Retinal pigment epithelial cell (primary cell): ENCODE measurements at places on chromosomes 13 and 19.

- DNase-seq = no peak
These were observed 792.9 kb downstream of the LIG4 start for GRCh38 chr13:107422421-107422820.

- DNase-seq = no peak
These were observed 5.4 kb upstream of the ICAM3 start for GRCh38 chr19:10344780-10345179.

GRCh38 chr13:97324115-97324514 is 102.0 kb downstream of the MBNL2 start:
- DNase-seq = no peak

DNA sequence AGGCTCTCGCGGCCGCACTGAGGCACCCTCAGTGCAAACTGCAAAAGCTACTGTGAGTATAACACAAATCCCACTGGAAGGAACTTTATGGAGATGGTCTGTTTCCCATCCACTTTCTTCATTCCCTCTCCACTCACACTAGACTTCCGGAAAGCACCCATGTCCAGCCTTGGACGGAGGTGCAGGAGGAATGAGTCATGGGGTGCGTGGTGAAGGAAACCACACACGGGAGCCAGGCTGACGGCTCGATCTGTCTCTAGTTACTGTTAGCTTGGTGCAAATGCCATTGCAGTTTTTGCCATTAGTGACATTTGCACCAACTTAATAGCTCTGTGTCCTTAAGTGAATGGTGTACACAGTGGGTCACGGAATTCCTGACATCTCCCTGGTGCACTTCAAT is 14.6 kb downstream of the NLRP8 start:
- no peak for DNase-seq

GRCh38 chr19:38336638-38337359 is 1.2 kb downstream of the CATSPERG start:
- peak; percentile 84 for DNase-seq

DNA sequence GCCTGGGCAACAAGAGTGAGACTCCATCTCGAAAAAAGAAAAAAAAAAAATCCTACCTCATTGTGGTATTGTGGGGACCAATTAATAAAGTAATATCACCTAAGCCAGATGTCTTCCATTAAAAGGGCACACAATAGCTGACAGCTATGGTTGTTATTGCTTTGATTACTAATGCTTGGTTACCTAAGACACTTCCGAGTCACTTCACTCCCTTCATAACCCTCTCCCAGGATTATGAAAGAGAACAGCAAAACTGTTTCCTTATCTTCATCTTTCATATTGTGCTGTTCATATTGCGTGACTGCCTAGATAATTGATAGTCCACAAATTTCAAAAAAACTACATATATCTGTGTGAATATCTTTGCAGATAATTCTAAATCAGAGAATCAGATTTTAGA is 10.3 kb upstream of the HSPH1 start:
- no peak for DNase-seq

DNA sequence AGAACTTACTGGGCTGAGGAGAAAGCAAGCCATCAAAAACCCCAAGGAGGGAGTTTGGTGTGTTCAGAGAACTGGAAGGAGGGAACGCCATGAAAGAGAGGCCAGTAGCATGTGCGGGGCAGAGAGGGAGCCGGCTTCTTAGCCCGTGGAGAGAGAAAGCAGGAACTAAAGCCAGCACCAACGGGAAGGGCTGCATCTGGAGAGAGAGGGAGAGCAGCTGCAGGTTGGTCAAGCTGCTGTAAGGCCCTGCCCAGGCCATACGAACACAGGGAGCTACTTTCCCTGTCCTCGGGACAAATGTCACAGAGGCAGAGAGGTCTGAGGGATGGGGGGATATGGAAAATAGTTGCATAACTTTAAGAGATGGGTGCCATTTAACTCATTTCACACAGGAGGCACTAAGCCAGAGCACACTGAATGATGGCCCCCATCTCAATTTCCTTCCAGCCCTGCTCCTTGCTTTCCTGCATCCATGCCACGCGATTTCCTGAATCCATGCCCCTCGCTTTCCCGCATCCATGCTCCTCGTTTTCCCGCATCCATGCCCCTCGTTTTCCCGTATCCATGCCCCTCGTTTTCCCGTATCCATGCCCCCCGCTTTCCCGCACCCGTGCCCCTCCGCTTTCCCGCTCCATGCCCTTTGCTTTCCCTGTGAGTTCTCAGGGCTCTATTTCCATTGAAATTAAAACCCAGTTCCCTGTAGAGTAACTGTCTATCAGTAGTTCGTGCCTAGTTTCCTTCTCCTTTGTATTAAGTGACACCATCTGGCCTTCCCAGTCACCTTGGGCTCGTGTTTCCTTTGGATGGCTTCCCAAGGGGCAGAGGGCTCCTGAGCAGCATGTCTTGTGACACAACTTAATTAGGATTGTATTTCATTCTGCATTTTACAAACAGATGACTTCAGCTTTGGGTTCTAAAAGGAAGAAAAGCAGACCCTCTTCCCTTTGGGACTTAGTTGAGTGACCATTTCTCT is 31.5 kb upstream of the TPT1 start:
- no peak for DNase-seq

DNA sequence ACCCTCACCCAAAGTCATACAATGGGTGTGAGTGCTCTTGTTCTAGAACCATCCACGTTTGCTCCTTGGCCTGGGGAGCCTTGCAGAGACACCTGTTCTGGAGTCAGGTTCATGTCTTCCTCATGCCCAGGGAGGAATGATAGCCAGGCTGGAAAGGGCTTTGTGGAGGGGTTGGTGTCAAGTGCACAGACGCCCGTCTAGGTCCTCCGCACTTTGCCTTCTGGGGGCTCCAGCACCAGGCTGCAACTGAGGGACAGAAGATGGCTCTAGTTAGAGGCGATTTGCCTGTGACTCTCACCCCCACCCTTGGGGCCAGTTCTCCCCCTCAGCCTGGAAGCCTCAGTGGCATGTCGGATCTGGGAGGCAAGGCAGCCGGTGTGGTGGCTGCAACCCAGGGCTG is 47.2 kb upstream of the ZNF536 start:
- no peak for DNase-seq

DNA sequence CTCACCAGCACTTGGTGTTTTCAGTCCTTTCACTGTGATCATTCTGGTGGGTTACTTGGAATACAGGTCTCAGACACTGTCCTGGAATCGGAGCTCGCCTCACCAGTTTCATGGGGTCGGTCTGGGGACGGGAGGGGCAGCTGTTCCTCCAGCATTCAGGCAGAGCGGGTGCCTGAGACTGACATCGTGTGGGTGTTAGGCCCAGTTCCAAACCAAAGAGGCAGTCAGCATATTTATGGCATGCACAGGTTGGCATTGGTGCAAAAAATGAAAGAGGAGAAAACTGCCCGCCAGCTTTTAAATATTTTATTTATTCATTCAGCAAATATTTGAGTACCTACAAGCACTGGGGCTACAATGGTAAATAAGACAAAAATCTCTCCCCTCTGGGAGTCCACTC is 20.1 kb downstream of the PLEKHF1 start:
- DNase-seq = no peak

DNA sequence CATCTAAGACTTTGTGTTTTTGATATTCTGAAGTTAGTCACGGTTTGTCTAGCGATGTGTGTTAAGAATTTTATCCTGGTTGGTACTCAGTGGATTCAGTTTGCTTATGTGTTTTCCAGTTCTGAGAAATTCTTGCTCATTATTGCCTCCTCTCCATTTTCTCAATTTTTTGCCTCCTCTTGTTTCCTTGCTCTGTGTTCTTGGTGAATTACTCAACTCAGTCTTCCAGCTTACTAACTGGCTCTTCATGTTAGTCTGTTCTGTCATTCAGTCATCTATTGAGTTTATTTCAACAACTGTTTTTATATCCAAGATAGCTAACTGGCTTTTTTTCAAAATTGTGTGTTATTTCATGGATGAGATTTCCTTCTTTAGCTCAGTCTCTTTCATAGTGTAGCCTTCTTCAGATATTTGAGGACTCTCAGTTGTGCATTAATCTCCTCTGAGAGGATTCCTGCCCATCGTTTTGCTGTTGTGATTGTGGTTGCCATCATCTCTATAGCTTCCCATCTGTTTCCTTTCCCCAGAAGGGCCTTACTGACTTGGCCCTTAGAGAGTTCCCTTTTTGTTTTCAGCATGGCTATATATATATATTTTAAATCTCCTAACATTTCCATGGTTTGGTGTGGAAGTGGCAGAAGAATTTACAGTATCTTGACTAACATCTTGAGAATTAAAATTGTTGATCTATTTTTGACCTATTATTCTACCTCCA is 6.2 kb downstream of the SETDB2 start:
- DNase-seq = no peak

- DNase-seq = peak; percentile 66
These were observed 1.9 kb downstream of the GNG8 start for GRCh38 chr19:46634045-46634655.

DNA sequence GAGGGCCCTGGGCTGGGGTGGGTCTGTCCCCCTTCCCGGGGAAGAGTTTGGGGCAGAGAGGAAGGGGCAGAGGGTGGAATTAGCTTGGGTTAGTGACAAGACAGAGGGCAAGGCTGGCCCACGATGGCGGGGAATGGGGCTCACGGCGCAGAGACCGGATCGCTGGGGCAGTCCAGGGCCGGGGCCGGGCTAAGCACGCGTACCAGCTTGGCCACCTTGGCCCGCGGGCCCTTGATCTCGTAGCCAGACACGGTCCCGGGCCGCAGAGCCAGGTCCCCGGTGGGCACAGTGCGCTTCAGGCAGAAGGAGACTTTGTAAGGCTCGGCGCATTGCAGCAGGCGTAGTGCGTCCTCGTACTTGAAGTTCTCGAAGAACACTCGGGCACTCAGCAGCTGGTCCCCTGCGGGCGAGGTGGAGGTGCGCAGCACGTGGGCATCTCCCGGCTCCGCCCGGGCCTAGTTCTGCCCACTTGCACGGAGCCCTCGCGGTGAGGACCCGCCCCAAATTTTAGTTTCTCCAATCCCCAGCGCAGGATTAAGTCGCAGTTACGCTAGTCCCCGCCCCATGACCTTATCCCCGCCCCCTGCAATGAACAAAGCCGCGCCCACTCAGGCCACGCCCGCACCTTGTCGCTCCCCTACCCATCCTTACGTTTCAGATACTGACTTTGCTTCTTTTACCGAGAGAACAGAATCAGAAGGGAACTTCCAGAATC is 8.6 kb upstream of the HIPK4 start:
- DNase-seq = no peak
